ENCODE measurements at places on chromosomes 4 and X.

DNA sequence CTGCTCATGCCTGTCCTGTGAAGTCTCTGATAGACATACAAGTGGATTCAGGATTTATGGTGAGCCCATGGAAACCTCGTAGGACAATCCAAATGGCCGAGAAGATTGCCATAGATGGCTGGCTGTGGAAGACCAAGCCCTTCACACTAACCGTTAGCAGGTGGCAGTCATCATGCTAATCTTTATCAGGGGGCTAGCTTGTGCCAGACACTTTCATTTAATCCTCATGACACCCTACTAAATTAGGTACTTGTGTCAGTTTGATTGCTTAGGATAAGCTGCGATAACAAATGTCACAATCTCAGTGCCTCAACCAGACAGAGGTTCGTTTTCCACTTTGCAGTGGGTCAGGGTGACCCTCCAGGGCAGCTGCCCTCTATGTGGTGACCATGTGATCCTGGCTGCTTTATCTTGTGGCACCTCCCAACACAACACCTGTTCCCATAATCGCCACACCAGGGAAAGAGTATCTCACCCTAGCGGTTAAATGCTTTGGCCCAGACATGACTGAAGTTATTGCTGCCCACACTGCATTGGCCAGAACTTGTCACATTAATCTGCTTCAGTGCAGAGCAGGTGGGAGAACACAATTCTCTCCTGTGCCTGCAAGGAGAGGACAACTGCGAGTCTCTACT lies 60.8 kb downstream of the REPS2 start:
- no peak for DNase-seq

DNA sequence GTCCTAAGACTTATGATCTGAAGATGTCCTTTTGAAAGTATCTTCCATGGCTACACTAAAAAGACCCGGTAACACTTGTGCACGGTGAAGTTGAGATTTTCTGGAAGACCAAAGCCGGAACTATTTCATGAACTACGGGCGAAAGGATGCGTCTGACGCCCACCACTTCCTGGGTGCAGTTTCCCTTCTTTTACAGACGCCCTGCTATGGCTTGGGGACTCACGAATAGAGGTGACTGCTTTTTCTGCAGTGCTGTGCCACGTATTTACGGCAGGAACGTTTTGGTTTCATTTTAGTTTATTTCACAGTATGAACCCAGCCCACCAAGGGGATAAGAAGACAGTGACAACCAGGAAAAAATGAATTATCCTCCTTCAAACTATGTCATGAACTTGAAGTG lies 180.4 kb downstream of the AFAP1 start:
- no peak for DNase-seq

- no peak for DNase-seq
Measured at GRCh38 chr4:52572936-52573485, 86.1 kb downstream of the USP46 start.

DNA sequence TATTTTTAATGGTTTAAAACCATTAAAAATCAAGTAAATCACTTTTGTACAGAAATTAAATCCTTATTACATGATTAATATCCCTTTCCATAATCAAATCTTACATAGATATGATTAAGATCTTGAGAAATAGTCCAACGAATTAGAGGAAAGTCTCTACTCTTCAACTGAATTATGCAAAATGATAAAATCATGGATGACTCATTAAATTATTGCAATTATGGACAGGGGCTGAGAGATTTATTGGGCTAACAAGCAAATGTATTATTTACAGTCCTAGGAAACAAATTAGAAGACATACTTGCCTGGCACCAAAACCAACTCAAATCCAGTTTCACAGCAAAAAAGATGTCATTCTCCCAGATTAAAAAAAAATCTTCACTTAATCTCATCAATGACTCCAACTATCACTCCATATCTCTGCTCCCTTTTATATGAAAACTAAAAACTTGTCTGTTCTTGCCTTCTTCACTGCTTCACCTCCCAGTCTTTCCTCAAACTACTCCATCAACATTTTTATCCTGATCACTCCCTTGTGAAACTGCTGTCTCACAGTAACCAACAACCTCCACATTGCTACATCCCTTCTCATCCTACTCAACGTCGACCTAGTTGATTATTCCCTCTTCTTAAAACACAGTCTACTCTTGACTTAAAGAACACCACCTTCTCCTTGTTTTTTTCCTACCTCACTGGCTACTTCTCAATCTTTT lies 18.4 kb upstream of the DDX60 start:
- no peak for DNase-seq

DNA sequence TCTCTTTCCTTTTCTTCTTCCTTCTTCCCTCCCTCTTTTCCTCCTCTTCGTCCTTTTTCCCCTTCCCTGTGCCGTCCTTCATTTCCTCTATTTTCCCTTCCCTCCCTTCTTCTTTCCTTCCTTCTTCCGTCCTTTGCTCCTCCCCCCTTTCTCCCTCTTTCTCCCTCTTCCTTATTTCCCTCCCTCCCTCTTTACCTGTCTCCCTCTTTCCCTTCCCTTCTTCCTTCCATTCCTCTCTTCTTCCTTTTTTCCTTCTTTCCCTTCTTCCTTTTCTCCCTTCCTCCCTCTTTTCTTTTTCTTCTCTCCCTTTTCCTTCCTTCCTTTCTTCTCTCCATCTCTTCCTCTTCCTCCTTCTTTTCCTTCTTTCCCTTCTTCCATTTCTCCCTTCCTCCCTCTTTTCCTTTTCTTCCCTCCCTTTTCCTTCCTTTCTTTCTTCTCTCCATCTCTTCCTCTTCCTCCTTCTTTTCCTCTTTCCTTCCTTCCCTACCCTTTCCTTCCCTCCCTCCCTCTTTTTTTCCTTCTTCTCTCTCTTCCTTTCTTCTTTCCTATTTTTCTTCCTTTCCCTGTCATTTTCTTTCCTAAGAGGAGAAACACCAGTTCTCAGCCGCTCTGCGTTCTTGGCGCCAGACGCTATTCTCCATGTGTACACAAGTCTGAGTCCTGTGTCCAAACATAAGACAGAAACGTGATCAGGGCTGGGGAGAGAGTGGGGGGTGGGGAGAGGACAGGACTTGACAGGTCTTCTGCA lies 597.1 kb downstream of the MID1IP1 start:
- no peak for DNase-seq

- no peak for DNase-seq
Measured at GRCh38 chr4:184734758-184735157, 862 bp upstream of the CENPU start.

- DNase-seq, result no peak
Measured at GRCh38 chr4:118762155-118762554, 73.8 kb downstream of the SEC24D start.
